ENCODE measurements at places on chromosomes 5 and 9.

DNA sequence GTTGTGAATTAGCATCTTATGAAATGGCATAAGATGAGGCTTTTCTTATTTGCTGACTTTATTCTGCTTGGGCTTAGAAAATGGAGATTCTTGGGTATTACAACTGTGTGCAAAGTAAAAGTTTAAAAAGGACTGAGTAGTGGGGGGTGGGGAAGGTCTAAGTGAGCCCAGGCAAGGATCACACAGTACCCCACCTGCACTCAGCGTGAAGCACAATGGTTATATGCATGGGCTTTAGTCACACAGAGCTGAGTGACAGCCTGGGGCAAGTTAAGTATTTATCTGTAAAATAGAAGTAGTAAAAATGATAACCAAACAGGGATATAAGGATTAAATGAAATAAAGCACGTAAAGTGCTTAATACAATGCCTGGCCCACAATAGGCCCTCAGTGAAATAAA lies 247.4 kb downstream of the FAM114A2 start:
- no peak for DNase-seq

GRCh38 chr5:168699002-168699401 lies 119.8 kb upstream of the PANK3 start:
- no peak for DNase-seq

DNA sequence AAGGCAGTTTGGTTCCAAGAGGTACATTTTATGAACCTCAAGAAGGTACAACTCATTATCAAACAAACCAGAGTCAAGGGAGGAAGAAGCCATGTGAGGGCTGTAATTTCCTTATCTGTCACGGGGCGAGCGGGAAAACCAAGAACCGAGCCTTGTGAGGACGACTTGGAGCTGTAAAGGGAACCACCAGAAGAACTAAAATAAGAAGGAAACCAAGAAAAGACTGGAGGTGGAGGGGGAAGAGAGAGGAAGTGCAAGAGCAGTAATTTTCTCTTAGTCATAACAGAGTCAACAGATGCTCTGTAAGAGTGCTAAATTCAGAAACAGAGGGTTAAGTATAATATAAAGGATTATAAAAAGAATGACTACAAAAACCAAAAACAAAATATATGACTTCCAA lies 127.1 kb downstream of the DIRAS2 start:
- no peak for DNase-seq

- no peak for DNase-seq
These were observed 87.6 kb downstream of the MAMDC2 start for GRCh38 chr9:70131296-70131695.
